ENCODE measurements at places on chromosomes 3 and 15.

DNA sequence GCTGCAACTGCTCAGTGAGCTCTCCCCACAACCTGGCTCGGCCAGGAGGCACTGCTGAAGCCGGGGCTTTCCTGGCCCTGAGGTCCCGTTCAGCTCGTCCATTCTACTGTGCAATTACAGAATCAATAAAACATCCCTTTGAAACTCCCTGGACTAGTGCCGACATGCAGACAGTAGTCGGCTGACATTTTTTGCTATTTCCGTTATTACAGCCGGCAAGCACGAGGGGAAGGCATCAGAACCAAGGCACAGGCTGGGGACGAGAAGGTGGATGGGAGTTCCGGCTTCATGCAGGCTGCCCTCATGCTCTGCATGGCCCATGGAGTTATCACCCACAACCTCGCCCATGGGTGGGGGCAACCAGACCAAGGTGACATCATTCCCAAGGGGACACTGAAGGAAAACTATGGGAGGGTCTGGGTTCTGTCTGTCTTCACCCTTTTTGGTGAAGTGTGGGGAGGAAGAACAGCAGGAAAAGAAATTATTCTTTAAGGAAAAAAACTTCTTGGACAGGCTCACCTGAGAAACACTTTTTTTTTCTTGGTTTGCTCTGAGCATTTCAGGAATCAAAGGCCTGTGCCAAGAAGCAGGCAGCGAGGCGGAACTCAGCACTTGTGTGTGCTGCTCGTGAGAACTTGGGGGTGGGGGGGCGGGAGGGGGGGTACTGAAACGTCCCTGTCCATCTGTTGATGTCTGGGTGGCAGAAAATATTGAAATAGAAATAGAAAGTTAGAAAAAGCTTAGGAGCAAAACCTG lies 154.5 kb downstream of the FOXP1 start:
- no peak for DNase-seq

GRCh38 chr3:153634683-153635082 lies 472.7 kb downstream of the RAP2B start:
- no peak for DNase-seq

DNA sequence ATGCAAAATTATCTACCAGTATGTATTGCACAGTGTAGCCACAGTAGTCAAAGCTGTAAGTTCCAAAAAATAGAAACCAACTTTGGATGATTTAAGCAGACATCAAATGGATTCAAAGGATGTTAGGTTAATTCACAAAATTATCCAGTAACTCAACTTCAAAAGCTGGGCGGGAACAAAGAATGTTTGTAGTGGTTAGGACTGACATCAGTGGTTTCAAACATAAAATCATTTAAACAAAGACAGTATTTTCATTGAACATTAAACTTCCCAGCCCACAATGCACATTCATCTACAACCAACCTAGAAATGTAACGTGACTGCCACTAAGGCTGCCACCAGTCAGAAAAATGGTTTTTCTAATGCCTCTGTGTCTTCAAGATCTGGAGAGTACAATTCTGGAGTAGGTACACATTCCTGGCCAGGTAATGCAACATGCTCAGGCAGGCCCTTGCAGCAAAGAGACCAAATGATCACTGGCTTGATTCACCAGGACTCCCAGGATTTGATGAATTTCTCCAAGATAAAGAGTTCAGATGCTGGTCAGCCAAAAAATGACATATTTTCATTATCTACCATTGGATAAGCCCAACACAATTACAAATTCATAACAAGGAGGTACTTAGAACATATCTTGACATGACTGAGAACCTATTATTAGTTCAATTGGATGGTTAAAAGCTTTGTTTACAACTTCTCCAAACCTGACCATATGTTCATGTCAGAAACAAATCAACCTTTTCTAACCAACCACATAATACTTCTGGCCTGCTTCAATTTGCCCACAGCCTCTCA lies 189.8 kb upstream of the CNTN4 start:
- no peak for DNase-seq

DNA sequence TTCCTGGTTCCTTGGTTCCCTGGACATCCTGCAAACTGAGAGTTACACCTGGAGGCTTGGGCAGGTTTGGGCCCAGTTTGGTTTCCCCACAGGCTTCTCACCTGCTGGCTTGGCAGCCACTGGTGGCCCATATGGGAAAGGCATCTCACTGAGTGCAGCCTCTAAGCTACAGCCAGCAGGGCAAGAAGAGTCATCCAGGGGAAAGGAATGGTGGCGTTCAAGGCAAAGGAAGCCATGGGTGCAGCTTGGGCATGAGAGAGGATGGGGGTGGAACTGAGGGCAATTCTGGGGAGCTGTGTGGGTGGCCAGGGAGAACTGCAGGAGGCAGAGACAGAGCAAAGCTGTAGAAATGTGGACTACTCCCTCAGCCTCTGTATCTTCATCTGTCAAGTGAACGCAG lies 106.4 kb downstream of the EPHB1 start:
- no peak for DNase-seq

- DNase-seq: no peak
Observed at GRCh38 chr3:187551416-187551815, 118.8 kb downstream of the SST start.

- no peak for DNase-seq
Observed at GRCh38 chr15:74302821-74303359, 64.6 kb downstream of the CYP11A1 start.

GRCh38 chr15:64182859-64183370 lies 20.1 kb upstream of the PPIB start:
- no peak for DNase-seq

Measured in activated T-cell treated with anti-CD3 and anti-CD28 coated beads for 1 hour (primary cell).